ENCODE measurements at places on chromosomes 11 and 22.

DNA sequence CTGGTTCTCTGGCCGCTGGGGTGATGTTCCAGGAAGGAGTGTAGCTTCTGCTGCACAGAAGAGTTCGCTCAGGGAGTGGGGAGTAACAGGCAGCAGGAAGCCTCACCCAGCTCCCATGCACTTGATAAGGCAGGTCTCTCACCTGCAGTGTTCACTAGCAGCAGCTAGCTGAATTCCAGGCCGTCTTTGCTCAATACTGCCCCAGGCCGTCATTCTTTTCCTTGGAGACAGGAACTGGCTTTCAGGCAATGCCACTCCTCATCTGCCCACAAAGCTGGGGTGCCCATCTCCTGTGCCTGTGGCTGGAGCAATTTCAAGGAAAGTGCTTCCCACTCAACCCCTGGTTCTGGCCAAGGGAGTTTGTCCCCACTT is 66.1 kb downstream of the ARHGAP42 start:
- DNase-seq, result no peak

- DNase-seq, result no peak
These were observed 4.7 kb downstream of the PYGM start for GRCh38 chr11:64754919-64755662.

GRCh38 chr11:9399466-9399865 is 15.0 kb downstream of the IPO7 start:
- DNase-seq, result peak; percentile 20

DNA sequence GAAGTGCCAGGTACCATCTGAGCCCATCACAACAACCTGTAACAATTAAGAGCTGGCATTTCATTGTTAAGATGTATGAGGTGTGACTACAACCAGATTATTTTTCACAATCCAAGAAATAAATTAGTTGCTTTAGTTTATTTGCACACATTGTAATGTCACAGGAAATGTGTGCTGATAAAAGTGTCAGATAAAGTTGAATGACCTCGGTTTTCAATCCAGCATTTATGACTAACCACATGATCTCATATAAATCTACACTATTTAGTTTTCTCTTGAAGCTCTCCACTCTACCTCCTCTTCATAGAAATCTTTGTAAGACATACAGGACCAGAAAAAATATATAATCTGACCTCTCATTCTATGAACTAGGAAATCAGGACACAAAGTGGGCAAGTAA is 166.2 kb downstream of the PGR start:
- DNase-seq, result no peak

GRCh38 chr11:68066742-68067141 is 27.9 kb downstream of the TCIRG1 start:
- peak; percentile 30 for DNase-seq

- peak; percentile 90 for DNase-seq
These were observed at the start of gene CBX7 for GRCh38 chr22:39152511-39153219. TSS of gene CBX7 (minus strand) at chr22:39152680. CDS start at chr22:39152444, 236 bp downstream.

DNA sequence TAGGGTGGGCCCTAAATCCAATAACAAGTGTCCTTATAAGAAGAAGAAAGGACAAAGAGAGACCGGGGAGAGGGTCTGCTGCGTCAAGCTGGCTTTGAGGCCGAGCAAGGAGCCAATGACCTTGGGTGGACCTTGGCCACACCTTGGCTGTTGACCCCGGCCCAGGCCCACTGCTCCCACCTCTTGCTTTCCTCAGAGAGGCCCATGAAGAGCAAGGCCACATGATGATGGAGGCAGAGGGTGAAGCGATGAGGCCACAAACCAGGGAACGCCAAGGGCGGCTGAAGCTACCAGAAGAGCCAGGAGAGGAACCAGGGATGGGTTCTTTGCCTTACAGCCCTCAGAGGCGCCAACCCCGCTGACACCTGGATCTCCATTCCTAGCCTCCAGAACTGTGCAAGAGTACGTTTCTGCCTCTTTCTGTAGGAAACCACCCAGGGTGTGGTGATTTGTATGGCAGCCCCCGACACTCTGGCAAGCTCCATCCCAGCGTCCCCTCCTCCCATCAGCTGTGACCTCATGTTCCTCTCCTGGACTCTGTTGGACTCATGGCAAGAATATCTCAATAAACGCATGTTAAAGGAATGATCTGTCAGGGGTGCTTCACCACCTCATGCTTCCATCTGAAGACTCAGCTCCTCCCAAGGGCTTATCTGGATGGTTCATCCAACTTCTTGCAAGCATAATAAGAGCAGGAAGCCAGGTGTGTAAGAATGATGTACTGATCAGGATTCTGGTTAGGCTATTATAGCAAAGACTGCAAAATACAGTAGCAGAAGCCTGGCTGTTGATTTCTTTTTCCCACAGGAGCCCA is 41.6 kb upstream of the LINC01488 start:
- no peak for DNase-seq

GRCh38 chr11:100185588-100185987 is 501.5 kb upstream of the ARHGAP42 start:
- no peak for DNase-seq

- DNase-seq, result no peak
These were observed 1.6 kb downstream of the NFAM1 start for GRCh38 chr22:42430528-42431125.

DNA sequence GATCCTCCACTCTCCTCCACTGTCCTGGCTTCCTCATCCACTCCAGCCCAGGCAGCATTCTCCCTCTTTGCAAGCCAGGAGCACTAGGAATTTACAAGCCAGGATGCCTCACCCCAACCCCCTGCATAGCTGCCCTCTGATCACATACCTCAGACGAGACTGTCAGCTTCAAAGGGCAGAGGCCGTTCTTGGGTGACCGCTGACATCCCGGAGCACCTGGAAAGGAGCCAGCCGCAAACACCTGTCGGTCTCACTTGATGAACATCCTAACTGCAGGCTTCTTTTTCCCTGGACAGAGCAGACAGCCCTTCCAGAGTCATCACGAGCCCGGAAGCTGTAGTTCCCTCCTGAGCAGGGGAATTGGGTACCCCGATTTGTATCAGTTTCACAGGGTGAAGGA is 451.3 kb upstream of the B3GAT1 start:
- no peak for DNase-seq

- DNase-seq, result no peak
These were observed 110.5 kb downstream of the DDX10 start for GRCh38 chr11:108775324-108775723.

DNA sequence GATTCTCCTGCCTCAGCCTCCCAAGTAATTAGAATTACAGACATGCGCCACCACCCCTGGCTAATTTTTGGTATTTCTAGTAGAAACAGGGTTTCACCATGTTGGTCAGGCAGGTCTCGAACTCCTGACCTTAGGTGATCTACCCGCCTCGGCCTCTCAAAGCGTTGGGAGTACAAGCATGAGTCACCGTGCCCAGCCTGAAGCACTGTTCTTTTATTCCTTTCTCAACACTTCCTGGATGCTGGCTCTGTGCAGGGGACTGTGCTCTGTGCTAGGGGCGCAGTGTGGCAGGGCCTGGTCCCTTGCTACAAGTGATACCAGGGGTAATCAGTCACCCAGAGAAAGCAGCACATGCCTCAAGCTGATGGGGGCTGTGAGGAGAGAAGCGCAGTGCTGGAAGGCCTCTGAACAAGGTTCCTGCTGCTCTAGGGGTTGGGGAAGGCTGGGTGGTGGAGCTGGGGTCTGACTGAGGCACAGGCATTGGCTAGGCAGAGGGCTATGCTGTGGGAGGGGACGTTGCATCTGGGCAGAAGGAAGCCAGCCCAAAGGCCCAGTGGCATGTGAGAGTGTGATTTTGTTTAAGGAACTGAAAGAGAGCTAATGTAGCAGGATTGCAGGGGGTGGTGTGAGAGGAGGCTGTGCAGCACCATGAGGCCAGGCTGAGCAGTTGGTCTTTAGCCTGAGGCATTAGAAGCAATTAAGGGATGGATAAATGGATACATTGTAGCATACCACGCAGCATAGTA is 42.5 kb downstream of the CABIN1 start:
- no peak for DNase-seq

DNA sequence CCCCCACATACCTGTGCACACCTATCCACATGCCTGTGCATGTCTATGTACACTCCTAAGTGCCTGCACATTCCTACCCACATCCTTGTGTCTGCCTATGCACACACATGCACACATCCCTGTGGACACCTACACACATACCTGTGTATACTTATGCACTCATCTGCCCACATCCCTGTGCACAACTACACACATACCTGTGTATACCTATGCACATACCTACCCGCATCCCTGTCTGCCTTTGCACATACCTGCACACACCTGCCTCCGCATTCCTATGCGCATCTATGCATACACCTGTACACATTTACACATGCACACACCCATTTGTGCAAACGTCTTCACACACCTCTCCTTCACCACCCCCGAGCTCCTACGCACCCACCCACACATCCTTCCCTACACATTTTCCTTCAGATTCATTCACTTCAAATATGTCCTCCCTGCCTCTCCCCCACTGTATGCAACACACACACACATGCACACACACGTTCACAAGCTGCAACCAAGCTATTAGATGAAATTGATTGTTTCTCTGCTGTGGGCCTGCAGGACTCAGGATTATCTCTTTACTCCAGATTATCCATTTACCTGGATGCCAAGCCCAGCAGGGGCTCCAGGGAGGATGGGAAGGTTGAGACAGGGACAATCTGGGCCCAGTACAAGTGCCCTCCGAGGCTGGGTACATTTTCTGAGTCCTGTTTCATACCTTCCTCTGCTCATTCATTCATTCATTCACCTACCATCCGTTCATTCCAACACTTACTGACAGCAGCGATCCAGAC is 53.2 kb downstream of the TSPAN18 start:
- DNase-seq, result no peak

GRCh38 chr11:61742391-61742790 is 10.0 kb upstream of the MYRF start:
- DNase-seq, result no peak

GRCh38 chr22:50058906-50059880 is 1.1 kb upstream of the TTLL8 start:
- DNase-seq, result peak; percentile 34

GRCh38 chr22:25219948-25220442 is 556 bp downstream of the CRYBB2 start:
- no peak for DNase-seq

DNA sequence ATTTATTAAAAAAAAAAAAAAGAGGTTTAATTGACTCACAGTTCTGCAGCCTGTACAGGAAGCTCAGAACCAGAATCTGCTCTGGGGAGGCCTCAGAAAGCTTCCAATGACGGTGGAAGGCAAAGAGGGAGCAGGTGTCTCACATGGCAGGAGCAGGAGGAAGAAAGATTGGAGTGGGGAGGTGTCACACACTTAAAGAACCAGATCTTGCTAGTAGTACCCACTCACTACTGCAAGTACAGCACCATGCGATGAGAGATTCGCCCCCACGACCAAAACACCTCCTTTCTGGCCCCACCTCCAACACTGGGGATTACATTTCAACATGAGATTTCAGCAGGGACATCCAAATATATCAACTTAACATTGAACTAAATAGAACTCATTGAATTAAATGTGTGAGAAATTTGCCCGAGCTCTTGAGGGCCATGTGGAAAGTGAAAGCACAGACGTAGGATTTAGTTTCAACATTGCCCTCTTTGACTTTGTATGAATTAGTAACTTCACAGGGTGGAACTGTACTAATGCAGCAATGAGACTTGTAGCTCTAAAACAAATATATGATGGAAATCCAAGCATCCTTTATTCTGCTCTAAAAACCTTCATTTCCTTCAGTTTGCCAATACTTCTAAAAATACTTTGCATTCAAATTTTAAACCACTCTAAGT is 628.2 kb downstream of the FAM181B start:
- DNase-seq, result no peak

DNA sequence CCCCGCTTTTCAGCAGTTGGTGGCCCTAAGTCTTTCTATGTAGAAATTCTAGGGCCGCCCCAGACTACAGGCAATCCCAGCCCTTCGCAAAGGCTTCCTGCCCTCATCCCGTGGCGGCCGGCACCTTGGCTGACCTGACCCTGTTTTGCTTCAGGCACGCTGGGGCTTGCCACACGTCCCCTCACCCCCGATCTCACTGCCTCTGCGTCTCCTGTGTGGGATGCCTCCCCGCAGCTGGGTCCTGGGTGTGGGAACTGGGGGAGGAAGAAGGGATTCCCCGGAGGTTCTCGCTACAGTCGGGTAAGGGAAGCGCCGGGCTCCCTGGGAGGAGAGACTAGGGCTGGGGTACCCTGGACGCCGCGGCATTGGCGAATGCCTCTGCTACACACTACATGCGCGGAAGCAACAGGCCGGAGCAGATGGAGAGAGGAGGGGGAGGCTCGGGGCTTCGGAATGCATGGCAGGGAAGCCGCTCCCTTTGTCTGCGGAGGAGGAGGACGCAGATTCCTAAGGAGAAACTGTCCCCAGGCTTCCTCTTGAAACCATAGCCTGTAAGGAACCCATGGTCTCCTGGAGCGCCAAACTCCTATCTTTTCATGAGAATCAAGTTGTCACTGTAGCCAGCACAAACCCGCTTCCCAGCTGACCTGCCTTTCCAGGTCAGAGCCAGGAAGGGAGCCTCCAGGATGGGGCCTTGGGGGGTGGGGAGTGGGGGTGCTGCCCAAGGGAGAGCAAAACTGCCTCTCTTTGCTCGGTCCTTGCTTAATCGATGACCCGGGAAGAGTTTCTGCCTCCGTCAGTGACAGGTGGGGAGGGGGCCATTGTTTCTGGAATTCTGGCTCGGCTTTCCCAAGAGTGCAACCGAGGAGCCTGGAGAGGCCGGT is 1.4 kb downstream of the DTX4 start:
- peak; percentile 42 for DNase-seq

- DNase-seq, result no peak
These were observed 121.0 kb downstream of the GRIK4 start for GRCh38 chr11:120632579-120632978.

DNA sequence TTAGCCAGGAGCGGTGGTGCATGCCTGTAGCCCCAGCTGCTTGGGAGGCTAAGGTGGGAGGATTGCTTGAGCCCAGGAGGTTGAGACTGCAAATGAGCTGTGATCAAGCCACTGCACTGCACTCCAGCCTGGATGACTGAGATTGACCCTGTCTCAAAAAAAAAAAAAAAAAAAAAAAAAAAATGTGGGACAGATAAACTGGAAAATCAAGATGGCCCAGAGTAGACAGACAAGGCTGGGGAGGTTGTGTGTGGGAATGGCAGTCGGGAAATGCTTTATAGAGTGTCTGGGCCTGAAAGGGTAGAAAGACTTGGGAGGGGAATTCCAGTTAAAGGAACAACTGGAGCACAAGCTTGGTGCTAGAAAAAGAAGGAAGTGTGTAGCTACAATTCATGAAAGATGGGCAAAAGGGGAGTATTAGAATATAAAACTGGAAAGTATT is 18.2 kb upstream of the WDR74 start:
- no peak for DNase-seq

DNA sequence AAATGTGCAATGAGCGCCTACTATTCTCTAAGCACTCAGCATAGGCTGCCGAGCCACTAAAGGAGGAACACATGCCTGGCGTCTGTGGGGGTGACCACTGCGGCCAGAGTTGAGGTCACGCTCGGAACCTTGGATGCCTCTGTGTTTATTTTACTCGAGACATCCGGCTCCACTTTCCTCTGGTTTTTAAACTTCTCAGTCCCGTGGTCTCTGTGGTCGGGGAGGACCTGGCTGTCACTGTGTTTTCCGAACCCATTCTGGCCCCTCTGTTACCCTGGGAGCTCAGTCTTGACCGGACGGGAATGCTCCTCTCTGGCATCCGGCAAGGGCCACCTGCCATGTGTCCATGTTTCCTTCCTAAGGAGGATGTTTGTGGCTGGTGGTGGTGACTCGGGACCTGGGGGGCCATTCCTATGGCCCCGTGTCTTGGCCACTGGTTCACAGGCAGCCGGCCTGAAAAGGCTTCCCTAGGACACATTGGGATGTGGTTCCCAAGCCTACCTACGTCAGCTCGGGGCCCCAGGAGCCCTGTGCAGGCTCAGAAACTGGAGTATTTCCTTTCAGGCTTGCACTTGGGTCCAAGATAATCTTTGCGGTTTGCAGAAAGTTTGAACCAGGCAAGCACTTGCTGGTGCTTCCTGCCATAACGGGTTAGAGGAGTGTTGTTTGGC is 46.7 kb upstream of the PARVG start:
- peak; percentile 22 for DNase-seq
